SHP77 treated with DMSO at 0.1 percent for 48 hours (cell line): ENCODE measurements at places on chromosomes 1 and 21.

GRCh38 chr1:26959722-26960624, at the start of gene KDF1:
Gene KDF1 (minus strand): TSS chr1:26960468. CDS start chr1:26952380, 8,088 bp downstream.
- DNase-seq: no peak

DNA sequence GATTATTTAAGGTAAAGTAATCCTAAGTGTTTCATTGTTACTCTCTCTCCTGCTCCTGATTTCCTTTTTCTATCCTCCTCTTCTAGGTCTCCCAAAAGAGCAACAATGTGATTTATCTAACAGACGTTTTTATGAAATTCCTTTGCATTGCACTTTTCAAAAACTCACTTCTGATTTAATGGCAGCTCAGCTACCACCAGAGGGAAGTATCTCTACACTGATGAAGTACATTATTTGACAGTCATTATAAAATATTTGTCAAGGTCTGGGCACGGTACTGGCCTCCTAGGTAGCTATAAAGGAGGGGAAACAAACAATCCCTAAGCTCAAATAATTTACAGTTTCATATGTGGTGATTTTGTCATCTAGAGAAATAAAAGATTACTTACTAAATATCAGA, 15.6 kb downstream of the TMPRSS15 start:
- no peak for DNase-seq

DNA sequence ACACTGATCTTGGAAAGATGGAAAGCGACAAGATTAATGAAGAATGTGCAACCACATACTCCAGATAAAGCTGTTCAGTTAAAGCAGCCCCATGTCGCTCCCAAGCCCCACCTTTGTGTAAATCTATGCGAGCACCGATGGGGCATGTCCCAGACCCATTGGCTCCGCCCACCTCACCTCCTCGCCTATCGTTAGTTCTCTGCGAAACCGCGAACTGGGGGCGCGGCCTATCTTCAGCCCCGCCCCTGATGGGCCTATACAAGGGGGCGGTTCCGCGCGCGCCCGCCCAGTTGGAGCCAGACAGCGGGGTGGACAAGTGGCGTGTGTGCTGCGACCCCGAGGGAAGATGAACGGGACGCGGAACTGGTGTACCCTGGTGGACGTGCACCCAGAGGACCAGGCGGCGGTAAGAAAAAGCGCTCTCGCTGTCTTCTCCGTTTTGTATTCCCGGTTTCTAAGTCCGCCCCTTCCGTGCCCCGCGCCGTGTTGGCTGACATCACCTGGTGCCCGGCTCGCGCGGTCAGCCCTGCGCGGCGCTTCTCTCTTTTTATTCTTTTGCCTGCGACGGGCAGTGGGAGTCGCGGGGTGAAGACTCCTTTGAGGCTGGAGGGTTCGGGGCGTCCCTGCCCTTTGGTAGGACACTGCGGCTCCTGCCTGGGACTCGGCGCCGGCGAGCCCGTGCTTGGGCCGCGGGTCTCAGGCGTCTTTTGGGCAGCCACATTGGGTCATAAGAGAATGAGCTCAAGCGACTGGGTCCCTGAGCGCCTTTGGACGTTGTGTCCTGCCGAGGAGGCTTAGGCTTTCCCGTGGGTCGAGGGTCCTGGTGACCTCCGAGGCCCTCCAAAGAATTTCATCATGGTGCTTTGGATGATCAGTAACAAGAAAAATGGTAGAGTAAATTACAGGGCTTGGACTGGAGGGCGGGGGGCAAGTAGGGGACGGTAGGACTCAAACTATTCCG, at the start of gene TUFT1:
Gene TUFT1, plus strand, starts transcription at position 289 of the 961 bp plus-strand sequence. Its CDS starts 58 bp downstream, at position 347.
- DNase-seq: peak; percentile 95

GRCh38 chr1:6418668-6419396, 887 bp downstream of the HES2 start:
- DNase-seq: no peak

DNA sequence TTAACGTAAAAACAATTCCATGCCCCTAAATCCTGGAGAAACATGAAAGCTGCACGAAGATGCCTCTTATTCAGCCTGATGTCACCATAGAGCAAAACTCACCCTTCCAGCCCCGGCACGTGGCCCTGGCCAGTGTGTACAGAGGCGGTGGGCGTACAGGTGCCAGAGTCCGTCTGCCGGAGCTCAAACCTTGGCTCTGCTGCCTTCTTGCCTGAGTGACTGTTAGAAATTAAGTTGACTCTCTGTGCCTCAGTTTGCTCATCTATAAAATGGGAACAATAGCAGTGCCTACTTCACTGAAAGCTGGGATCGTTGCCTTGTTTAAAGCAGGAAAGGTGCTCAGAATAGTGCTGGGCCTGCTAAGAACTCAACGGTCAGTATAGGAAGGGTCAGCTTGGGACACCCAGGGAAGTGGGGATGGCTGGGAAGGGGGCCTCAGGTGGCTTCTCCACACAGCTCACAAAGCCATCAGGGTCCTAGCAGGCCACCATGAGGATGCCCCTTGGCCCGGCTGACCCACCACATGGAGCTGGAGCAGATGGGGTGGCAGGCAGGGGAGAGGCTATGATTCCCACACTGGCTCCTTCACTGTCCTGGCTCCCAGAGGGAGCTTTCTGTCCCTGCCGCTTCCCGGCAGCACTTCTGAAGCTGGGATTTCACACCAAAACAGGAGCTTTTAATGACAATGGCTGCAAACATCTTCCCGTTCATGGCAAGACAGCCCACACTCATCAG, 237.2 kb downstream of the NPHP4 start:
- no peak for DNase-seq

DNA sequence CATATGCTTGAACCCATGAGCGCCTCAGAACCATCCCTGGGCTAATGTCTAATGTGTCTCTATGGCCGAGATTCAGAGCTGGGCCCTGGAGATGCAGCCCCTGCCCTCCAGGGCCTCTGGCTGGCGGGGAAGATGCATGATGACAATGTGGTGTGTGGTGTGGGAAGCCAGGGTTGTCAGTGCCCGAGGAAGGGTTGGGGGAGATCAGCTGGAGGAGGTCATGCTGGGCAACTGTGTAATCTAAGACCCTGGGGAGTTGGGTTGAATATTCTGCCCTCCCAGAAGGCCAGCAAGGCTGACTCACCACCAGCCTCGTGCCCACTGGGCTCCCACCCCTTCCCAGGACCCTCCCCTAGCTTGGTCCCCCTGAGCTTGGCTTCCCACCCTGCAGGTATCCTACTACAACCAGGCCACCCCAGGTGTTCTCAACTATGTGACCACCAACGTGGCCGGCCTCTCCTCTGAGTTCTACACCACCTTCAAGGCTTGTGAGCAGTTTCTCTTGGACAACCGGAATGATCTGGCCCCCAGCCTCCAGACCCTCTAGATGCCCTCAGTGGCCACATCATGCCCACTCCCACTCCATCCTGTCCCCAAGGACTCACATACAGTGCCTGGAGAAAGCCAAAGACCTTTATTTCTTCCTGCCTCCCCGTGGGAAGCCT, 14.6 kb downstream of the FAM151A start:
- no peak for DNase-seq

- no peak for DNase-seq
These were observed 558 bp downstream of the PAXBP1 start for GRCh38 chr21:32770871-32771523.

DNA sequence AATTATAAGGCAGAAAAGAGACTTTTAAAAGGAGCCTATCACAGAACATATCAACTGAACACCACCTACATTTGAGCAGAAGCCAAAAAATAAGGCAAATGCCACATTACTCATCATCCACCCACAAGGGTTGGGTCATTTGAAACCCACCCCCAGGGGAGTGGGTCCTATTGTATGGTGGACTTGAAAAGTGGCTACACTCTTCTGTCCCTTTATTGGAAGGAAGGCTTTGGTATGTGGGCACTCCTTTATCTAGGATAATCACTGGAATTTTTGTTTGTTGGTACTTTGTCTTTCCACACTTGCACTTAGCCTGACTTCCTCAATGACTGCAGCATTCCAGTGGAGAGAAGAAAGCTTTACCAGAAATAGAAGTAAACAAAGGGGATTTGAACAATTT, 157.2 kb upstream of the COL11A1 start:
- DNase-seq: no peak

DNA sequence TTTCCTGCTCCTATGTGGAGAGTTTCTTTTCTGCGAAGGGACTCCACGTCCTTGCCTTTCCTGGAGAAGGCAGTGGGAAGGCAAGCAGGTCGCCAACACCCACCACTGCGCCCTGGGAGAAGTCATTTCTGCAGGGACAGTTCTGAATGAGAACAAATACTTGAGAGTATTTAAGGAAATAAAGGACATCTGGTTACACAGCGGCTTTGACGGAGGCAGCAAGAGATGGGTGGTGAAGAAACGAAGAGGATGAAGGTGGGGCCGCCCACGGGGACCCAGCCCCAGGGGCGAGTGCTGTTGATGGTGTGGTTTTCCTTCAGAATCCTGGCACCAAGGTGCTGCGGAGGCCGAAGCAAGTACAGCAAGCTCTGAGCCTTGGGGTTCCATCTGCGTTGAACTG, 75.5 kb downstream of the PSMG1 start:
- DNase-seq: no peak

DNA sequence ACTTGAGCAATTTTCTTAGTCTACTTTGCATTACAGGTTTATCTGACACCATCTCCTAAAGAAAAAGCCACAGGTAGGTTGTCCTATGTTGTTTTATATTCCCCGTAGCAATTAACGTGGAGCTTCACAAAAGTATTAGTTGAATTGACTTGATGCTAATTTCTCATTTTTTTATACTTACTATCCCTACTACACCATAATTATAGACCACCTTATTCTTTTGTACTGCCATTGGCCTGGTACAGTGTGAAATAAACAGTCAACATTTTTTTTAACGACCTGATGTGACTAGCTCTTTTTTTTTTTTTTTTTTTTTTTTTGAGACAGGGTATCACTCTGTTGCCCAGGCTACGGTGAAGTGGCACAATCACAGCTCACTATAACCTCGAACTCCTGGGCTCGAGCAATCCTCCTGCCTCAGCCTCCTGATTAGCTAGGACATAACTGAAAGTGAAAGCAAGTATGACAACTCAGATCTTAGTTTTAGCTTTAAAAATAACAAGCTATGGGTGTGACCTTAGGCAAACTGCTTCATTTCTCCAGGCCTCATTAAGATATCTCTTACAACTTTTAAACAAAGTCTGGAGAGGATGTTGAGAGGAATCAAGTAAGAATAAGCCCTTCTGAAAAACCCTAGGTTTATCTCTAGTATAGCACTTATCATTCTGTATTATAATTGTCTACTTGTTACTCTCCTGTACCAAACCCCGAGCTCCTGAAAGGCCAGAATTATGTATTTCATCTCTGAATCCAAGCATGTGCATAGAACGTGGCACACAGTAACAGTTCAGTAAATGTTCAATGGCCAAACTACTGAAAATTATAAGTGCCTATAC, 49.5 kb downstream of the LUZP1 start:
- no peak for DNase-seq

DNA sequence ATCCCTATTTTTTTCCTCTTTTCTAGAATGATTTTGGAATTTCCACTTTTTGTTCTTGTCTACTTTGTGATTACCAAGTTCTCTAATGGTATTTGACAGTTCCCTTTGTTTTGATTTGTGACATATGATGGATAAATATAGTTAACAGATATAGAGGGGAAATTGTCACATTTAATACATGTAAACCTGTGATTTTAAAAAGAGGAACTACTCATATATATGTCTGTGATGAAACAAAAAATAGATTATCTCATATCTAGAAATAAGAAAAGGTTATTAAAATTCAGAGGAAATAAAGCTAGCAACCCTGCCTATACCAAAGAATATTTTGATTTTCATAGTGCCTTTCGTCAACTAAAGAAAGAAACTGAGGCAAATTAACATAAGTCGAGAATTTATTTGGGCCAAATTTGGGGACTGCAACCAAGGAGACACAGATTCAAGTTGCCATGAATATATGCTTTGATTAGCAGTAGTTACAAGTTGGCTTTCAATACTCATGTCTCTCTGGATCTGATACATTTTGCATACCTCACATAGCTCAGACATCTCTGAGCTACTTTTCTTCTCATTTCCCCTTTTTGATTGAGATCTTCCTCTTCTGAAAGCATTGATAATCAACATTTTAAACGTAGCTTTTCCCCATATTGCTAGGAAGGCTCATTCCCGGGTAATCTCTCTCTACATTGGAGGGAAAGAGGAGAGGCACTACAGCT, 15.6 kb upstream of the C21orf91 start:
- DNase-seq: no peak

GRCh38 chr1:203621559-203622262, 4.9 kb upstream of the ATP2B4 start:
- DNase-seq: no peak

DNA sequence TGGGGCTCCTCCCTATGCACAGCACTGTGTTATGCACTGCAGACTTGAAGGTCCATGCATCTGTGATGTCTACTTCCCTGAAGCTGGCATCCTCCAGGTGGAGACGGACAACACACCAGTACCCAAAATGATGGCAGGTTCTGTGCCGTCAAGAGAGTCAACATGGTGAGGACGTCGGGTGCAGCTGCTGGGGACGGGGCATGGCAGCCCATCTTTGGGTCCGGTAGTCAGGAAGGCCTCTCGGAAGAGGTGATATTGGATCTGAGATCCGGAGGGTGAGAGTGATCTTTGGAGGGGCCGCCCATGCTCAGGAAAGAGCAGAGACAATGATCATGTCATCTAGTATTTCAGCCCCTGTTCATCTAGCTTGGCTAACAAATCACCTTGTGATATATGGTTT, 104.1 kb downstream of the RIPK4 start:
- DNase-seq: no peak

GRCh38 chr1:72322910-72323309, 40.6 kb upstream of the NEGR1 start:
- DNase-seq: no peak

GRCh38 chr1:5430136-5430535, 562.1 kb downstream of the NPHP4 start:
- no peak for DNase-seq

- peak; percentile 22 for DNase-seq
These were observed 963.4 kb upstream of the ADGRL4 start for GRCh38 chr1:79969886-79970285.

GRCh38 chr1:4379451-4380175, 274.8 kb upstream of the AJAP1 start:
- DNase-seq: no peak

GRCh38 chr1:84701376-84701775, 11.1 kb upstream of the SSX2IP start:
- no peak for DNase-seq

- no peak for DNase-seq
These were observed 10.0 kb upstream of the LEFTY2 start for GRCh38 chr1:225950905-225951497.

GRCh38 chr1:221699978-221700519, 41.8 kb downstream of the DUSP10 start:
- no peak for DNase-seq

- no peak for DNase-seq
These were observed 50.4 kb downstream of the RERE start for GRCh38 chr1:8767006-8767405.

- no peak for DNase-seq
These were observed 26.8 kb upstream of the RASAL2 start for GRCh38 chr1:178066908-178067614.
